ENCODE measurements at places on chromosomes 13 and 19. TPM values are rescaled to one million over a fixed set of nuclear protein-coding genes. Genes with fewer than 3 reads are reported as not detected.

DNA sequence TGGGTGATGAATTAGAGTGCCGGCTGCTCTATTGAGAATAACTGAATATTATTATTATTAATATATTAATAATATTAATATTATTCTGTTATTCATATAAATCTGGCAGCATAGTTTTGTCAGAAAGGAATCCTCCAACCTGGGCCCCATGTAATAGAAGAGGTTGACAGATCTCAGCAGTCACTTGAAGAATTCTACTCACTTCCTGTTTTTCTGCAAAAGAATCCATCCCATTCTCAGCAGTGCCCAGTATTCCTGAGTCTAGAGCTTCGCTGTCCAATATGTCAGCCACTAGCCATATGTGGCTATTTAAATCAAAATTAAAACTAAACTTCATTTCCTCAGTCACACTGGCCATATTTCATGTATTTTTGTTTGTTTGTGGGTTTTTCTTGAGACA is 72.4 kb upstream of the USPL1 start:
- no peak for DNase-seq

DNA sequence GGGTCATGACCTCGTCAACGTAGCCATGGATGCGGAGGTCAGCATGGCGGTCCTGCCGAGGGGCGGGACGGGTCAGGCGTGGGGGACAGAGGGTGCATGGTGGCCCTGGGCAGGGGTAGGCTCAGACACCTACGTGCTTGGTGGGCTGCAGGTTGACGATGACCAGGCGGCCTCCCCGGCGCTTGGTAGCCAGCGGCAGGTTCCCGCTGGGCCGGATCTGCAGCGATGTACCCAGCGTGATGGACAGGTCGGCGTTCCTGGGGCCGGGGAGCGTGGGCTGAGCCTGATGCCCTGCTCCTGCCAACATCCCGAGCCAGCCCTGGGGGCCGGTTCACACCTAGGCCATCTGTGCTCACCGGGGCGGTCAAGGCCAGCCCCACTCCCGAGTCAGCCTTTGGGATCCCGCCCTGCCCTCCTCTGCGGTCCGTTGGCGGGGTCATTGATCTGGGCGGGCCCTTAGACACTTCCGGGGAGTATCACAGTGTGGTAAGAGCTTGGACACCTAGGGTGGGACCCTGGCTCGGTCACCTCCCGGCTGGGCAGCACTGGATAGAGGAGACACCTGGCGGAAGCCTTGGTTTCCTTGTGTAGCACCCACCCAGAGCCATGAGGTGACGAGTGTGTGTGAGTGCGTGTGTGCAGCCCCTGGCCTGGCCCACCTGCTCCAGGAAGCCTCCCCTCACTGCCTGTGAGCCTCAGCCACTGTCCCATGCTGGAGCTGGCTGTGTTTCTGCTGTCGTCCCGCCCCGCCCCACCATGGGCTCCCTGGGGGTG is 7.3 kb downstream of the SIRT6 start:
- DNase-seq = no peak

- no peak for DNase-seq
Measured at GRCh38 chr19:12667731-12668302, 1.2 kb downstream of the WDR83 start.

GRCh38 chr19:53088091-53088490 is 15.1 kb downstream of the ZNF160 start:
- no peak for DNase-seq

- no peak for DNase-seq
Measured at GRCh38 chr13:29978211-29978610, 127.8 kb upstream of the UBL3 start.

DNA sequence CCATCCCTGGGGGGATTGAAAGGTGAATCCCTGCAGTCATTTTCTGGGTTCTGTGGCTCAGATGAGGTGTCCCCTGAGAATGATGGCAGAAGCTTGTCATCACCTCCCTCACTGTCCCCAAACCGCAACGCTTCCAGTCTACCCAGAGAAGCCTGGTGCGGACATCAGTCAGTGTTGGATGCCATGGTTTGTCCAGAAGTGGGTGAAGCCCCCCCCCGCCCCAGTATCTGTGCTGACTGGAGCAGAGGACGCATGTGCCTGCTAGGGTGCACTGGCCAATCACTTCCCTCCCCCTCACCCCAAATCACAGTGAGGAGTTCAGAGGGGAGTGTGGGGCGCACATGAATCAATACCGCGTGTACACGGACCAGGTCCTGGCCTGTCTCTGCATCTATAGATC is 150.5 kb downstream of the TEX29 start:
- no peak for DNase-seq

- DNase-seq = no peak
Measured at GRCh38 chr13:46515803-46516202, 37.2 kb upstream of the LRCH1 start.

DNA sequence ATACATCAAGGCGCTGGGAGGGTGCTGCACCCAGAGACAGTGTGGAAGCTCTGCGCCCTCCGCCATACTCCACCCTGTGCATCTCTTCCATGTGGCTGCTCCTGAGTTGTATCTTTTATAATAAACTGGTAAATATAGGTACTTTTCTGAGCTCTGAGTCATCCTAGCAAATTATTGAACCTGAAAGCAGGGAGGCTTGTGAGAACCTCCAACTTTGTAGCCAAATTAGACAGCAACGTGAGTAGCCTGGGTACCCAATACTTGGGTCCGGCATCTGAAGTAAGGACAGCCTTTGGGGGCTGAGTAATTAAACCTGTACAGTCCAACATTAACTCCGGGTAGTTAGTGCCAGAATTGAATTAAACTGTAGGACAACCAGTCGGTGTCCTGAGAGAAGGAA is 57.4 kb downstream of the RUBCNL start:
- DNase-seq = no peak

- no peak for DNase-seq
Measured at GRCh38 chr13:83831796-83832195, 50.5 kb downstream of the SLITRK1 start.

DNA sequence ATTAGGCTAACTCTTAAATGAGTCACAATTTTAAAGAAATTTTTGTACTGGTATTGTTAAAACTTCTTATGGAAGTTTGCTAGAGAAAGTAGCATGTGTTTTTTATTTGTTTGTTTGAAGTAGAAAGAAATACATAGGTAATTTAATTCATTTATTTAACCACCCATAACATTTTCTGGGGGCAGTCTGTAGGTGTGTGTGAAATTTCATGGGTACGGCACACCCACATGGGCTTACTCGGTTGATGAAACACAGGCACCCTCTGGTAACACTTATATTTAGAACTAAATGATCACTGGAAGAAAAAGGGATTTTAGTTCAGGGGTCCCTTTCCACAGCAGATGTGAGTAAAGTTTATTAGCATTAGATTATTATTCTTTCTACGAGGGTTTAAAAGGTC is 88.1 kb downstream of the DGKH start:
- DNase-seq = no peak

DNA sequence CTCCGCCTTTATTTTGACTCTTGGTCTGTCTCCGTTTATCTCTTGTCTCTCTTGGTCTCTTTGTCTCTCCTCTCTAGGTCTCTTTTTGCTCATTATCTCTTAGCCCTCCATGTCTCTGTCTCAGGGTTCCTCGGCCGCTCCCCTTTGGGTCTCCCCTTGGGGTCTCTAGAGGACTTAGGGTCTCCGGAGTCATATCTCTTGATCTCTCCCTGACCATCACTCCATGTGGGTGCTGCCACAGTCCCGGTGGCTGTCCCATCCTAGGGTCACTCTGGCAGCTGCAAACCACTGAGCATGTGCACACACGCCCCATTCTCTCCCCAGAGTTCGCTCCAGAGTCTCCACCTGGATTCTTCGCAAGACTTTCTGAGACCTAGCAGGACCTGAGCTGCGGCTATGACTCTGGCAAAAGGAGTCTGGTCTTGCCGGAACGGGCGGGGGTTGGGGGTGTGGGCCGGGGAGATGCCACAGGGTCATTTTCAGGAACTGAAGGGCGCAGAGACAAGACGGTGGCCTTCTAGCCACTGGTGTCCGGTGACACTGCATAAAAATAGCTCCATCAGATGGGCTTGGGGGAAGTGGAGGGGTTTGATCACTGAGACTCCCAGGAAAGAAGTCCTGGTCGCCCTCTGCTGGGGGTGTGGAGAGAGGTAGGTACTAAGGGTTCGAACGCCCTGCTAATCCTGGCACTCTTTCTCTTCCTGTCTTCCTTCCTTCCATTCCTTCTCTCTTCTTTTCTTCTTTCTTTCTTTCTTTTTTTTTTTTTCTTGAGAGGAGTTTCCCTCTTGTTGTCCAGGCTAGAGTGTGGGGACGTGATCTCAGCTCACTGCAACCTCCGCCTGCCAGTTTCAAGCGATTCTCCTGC is 1.2 kb upstream of the KCNA7 start:
- DNase-seq = no peak

GRCh38 chr19:11890634-11891033 is 3.1 kb downstream of the ZNF69 start:
- DNase-seq = no peak

GRCh38 chr13:87538366-87539052 is 132.7 kb upstream of the SLITRK5 start:
- DNase-seq = no peak

DNA sequence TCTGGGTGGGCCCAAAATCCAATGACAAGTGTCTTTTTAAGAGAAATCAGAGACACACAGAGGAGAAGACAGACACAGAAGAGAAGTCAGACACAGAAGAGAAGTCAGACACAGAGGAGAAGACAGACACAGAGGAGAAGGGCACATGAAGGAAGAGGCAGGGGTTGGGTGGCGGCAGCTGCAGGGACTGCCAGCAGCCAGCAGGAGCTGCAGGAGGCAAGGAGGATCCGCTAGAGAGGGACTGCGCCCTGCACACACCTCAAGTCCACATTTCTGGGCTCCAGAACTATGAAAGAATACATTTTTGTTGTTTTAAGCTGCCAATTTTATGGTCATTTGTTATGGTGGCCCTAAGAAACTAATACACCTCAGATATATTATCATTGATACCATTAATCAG is 140.6 kb downstream of the ZIC5 start:
- DNase-seq = no peak

GRCh38 chr13:36764957-36765356 is 54.1 kb upstream of the RFXAP start:
- no peak for DNase-seq

The ADGRE3 gene
- 1.9 TPM for total RNA-seq

The IGFL2 gene
- 0.85 TPM for total RNA-seq

The ZNF708 gene
- total RNA-seq = 24.1 TPM

The CYSLTR2 gene
- total RNA-seq = 1.4 TPM

The FCAR gene
- total RNA-seq = 5.2 TPM

The CTXN1 gene
- 1.5 TPM for total RNA-seq

The PODNL1 gene
- total RNA-seq = 17.8 TPM

The ZGLP1 gene
- 5.7 TPM for total RNA-seq

The ZNF865 gene
- total RNA-seq = 15.9 TPM

The GFY gene
- total RNA-seq = not detected
